ENCODE measurements at places on chromosomes 11 and 22. TPM values are rescaled to one million over a fixed set of nuclear protein-coding genes. Genes with fewer than 3 reads are reported as not detected.

Gene APOA1
- total RNA-seq: 0.33 TPM

Gene GLYATL1
- total RNA-seq: 0.73 TPM

Gene WT1
- not detected for total RNA-seq

Gene ZNF214
- total RNA-seq: 3.0 TPM

Gene CCDC157
- total RNA-seq: 7.5 TPM

Gene HTR3B
- not detected for total RNA-seq

Gene XRCC6
- 194 TPM for total RNA-seq

Gene OR56B4
- total RNA-seq: not detected

Gene IFITM10
- total RNA-seq: 1.4 TPM

Gene RAB1B
- 98.2 TPM for total RNA-seq

Gene TRIM49
- total RNA-seq: not detected

Gene PATE4
- total RNA-seq: not detected

Gene PRDM11
- 10.8 TPM for total RNA-seq

Gene MRGPRF
- 5.9 TPM for total RNA-seq

Gene TRIM6
- total RNA-seq: 2.2 TPM

Gene RFPL1
- not detected for total RNA-seq

Gene TIGD3
- total RNA-seq: 1.3 TPM

Gene GP1BB
- total RNA-seq: 2.9 TPM

Gene TNNI2
- total RNA-seq: not detected

Gene RIBC2
- total RNA-seq: 1.3 TPM

Gene TSPAN32
- total RNA-seq: 2.4 TPM

Gene MCHR1
- not detected for total RNA-seq

Gene NXPE2
- total RNA-seq: 0.80 TPM

Gene IGSF9B
- total RNA-seq: 0.64 TPM

Gene BDNF
- total RNA-seq: 0.66 TPM

Gene GLB1L2
- total RNA-seq: 3.4 TPM

Gene TRPM5
- total RNA-seq: not detected

Gene UPK3A
- not detected for total RNA-seq

Gene PLAAT5
- 11.9 TPM for total RNA-seq

Gene OR4A15
- not detected for total RNA-seq

Gene SCN4B
- total RNA-seq: 7.9 TPM

Gene MYRF
- total RNA-seq: 0.66 TPM

Gene ALG12
- 22.4 TPM for total RNA-seq

Gene AHNAK
- total RNA-seq: 636 TPM

Gene CHCHD10
- 5.6 TPM for total RNA-seq

Gene CYTH4
- 10.5 TPM for total RNA-seq

Gene SREBF2
- 33.5 TPM for total RNA-seq

Gene USP47
- total RNA-seq: 118 TPM

Gene ROM1
- total RNA-seq: 11.0 TPM

Gene C22orf15
- not detected for total RNA-seq

Gene NLRP14
- total RNA-seq: under 0.01 TPM

Gene CRYBB2
- not detected for total RNA-seq

Gene APOBEC3G
- 14.1 TPM for total RNA-seq

Gene SEZ6L
- total RNA-seq: under 0.01 TPM

Gene SLC16A8
- 0.33 TPM for total RNA-seq

Gene F2
- not detected for total RNA-seq

Gene KIF18A
- total RNA-seq: 1.5 TPM

Gene MRGPRX4
- total RNA-seq: not detected

Gene FOLR1
- total RNA-seq: 11.8 TPM

Gene ZMAT5
- 22.5 TPM for total RNA-seq

Measured in breast epithelium (tissue), 4 donors.